Activated CD4-positive, alpha-beta T cell treated with anti-CD3 and anti-CD28 coated beads, Interleukin-2, amount 50 U/mL, for 48 hours (primary cell): ENCODE measurements at places on chromosomes 5 and 9.

DNA sequence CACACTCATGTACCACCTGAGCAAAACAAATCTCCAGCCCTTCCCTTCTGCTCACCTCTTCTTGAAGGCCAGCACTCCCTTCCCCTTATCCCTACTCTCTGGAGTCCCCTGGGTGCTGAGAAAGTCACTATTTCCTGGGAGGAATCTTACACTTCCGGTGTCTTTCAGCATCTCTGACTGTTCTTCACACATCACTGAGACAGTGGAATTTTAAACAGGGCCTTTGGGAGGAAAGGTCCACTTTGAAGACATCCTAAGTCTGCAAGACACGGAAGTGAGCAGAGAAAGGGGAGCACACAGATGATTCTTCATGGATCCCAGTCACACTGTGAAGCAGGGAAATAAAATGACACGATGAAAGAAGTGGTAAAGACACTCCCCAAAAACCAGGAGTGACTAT is 25.6 kb downstream of the FRMD3 start:
- no peak for DNase-seq

GRCh38 chr9:121357011-121357410 is 13.0 kb downstream of the STOM start:
- no peak for DNase-seq

DNA sequence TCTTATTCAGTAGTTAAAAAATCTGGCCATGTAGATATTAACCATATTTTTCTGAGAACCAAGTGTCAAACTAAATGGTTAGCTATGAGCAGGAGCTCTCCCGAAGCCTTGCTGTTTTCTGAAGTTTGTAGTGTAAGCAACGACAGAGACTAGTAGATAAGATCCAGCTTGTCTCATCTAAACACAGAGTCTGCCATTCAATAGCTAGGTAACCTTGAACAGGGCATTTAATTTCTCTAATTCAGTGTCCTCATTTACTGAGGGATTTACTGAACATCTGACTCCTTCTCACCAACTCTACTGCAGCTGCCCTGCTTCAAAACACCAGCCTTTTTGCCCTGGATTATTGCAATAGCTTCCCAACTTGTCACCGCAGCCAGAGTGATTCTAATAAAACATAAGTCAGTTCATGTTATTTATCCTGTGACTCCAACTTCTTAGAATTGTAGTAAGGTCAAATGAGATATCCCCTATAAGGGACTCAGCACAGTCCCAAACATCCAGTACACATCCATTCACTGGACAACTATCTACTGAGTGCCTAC is 337.0 kb downstream of the PLK2 start:
- no peak for DNase-seq

GRCh38 chr5:17077440-17078233 is 139.8 kb upstream of the BASP1 start:
- no peak for DNase-seq

DNA sequence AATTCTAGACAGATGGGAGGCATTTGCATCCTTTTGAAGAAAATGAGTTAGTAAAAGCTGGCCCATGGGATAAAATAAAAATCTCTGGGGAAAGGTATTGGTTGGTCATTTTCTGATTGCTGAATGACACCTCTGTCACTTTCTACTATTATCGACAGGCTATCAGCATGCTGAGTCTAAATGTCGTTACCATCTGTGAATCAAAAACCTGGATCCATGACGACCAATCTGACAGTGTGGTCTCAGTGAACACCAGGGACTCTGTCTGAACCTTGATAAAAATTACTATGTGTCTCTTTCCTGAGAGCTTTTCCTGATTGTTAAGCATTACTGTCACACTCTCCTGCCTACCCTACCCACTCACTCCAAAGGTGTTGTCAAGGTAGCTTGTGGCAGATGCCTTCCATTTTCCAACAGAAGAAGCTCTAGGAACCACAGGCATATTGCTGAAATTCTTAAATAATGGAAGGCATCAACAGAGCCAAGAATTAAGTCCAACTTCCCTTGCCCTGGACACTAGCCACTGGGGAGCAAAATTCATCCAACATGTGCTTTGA is 12.6 kb upstream of the ASTN2 start:
- DNase-seq = no peak
